HFF-Myc (cell line): ENCODE measurements at places on chromosomes 5 and 9.

- DNase-seq, result no peak
Observed at GRCh38 chr5:6517510-6517909, 68.9 kb downstream of the UBE2QL1 start.

GRCh38 chr5:38556088-38556598 is 303 bp downstream of the LIFR start:
- DNase-seq, result no peak

GRCh38 chr5:122004201-122004600 is 42.4 kb downstream of the SRFBP1 start:
- DNase-seq, result no peak

- no peak for DNase-seq
Observed at GRCh38 chr9:117987945-117988344, 283.7 kb downstream of the TLR4 start.

GRCh38 chr5:158746979-158747378 is 352.7 kb downstream of the EBF1 start:
- no peak for DNase-seq

GRCh38 chr5:144335561-144335960 is 164.9 kb downstream of the KCTD16 start:
- DNase-seq, result no peak

DNA sequence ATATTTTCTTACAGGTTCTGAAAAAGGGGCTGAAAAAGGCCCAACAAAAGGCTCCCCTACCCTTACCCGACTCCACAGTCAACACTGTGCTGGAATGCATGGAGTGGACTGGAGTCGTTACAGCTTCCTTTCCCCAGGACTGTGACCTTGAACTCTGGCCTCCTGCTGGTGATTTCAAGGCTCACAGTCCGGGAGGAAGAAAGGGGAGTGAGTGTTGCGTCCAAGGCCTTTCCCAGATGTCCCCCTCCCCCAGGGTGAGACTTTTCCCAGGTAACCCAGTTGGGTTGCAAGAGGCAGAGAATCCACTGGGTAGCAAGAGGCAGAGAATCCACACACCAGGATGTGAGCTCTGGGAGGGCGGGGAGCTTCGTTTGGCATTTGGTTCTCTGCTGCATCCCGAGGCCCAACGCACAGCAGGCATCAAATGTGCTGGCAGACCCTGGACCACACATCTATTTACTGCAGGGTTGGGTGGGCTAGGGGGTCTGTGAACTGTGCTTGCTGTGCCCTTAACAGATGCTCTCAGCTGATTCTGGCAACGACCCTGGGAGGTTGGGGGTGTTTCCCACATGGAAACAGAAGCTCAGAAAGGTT is 37.5 kb downstream of the FABP6 start:
- DNase-seq, result no peak

DNA sequence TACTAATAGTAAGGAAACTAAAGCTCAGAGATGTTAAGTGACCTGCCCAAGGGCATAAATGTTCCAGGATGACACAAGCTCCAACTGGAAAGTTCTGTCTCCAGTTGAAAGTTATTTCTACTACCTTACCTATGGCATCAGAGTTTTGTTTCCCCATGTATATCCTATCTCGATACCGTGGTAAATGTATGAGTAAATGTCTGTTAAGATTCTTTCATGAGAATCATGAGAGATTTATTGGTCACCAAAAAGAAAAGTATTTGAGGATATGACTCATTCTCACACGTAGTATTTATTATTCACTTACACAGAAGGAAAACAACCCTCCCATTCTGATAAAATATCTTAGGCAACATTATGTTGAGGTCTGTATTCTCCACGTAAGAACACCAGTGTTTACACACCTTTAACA is 11.1 kb upstream of the SHOC1 start:
- DNase-seq, result peak; percentile 14

GRCh38 chr5:74994826-74995225 is 57.5 kb downstream of the GCNT4 start:
- no peak for DNase-seq

DNA sequence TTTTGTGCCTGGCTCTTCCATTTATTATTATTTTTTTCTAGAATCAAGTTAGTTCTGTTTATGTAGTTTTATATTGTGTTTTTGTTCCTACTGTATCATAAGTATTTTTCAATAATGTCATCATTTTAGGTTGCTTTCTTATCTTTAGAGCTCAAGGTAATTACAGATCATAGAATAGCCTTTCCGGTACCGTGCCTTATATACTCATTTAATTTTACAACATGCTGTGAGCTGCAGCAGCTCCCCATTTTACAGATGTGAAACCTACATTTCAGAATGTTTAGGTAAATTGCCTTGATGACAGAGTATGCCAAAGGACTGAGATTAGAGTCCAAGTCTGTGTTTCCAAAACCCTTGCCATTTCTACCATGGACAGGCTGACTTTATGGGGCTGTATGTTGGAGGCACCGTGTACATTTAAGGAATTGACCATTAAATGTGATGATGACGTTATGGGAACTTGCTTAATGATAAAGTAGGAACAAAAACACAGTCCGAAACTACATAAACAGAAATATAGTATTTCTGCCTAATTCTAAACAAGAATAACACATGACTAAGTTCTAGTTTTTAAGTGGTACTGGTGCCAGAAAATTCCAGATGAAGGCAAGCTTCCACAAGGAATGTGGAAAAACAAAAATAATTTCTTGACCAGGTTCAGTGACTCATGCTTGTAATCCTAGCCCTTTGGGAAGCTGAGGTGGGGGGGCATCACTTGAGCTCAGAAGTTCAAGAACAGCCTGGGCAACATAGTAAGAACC is 97.7 kb downstream of the IQGAP2 start:
- DNase-seq, result peak; percentile 19

- DNase-seq, result no peak
Observed at GRCh38 chr5:147410496-147411358, 99.1 kb downstream of the DPYSL3 start.

GRCh38 chr9:96476591-96476990 is 26.6 kb downstream of the HABP4 start:
- DNase-seq, result no peak

GRCh38 chr5:134145779-134146581 is 30.8 kb downstream of the SKP1 start:
- DNase-seq, result peak; percentile 66
